Stimulated activated CD4-positive, alpha-beta T cell treated with anti-CD3 and anti-CD28 coated beads, Interleukin-1b, Interleukin-23, amount 100 ng/mL, for 24 hours (primary cell): ENCODE measurements at places on chromosomes 5 and 9.

- no peak for DNase-seq
These were observed 55.8 kb downstream of the ZNF354C start for GRCh38 chr5:179115845-179116524.

- DNase-seq = no peak
These were observed 36.3 kb upstream of the HAND1 start for GRCh38 chr5:154514331-154514730.

GRCh38 chr5:133287500-133287899 is 235.7 kb downstream of the HSPA4 start:
- DNase-seq = no peak

DNA sequence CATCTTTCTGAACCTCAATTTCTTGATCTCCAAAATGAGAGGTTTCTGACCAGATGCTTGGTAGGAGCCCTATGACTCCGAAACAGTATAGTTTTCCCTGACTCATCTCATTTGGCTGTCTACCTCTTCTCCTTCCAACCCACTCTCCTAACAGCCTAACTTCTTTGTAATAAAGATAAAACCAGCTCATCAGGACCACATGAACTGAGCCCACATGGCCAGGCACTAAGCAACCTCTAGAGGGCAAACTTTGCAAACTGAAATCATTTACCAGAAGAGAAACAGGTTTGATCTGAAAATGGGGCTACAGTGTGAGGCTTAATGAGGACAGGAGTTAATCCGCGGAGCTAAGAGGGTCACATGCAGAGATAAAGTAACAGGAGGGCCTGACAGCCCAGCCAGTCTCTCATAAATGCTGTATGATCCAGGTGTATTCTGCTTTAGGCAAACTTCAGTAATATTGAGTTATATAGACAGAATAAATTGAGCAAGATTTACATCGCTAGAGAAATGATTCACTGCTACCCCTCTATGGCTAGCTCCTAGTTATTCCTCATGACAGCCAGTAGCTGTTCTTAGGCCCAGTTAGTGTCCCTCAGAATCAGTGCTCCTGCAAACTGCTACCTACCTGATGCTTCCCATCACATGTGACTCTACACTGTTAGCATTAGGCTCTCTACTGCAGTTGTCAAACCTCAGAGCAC is 64.6 kb downstream of the ABCA1 start:
- no peak for DNase-seq

- no peak for DNase-seq
These were observed 394.6 kb downstream of the PSAT1 start for GRCh38 chr9:78691542-78691941.

DNA sequence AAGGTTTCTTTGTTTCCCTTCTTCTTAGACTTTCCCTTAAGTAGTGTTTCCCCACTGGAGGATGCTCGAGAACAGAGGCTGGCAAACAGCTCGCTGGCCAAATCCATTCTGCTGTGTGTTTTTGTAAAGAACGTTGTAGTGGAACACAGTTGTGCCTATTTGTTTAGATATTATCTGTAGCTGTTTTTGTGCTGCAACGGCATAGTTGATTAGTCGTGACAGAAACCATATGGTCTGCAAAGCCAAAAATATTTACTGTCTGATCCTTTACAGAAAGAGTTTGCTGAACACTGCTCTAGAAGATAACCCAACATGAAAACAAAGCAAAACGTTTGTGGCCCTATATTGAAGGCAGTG is 47.0 kb upstream of the EGFLAM start:
- no peak for DNase-seq

GRCh38 chr5:89343666-89344065 is 460.7 kb upstream of the MEF2C start:
- no peak for DNase-seq
